ENCODE measurements at places on chromosomes 11 and 22.
A peak's percentile ranks its signal among the peaks of the same experiment; 100 is the strongest.

- DNase-seq = peak; percentile 21
Measured at GRCh38 chr11:19394525-19395016, 153.8 kb upstream of the E2F8 start.

GRCh38 chr11:94315664-94316063 is 11.3 kb downstream of the IZUMO1R start:
- DNase-seq = no peak

GRCh38 chr22:37926771-37927636 is 20.9 kb downstream of the MICALL1 start:
- no peak for DNase-seq

- DNase-seq = no peak
Measured at GRCh38 chr22:27732391-27732790, 69.2 kb downstream of the MN1 start.

DNA sequence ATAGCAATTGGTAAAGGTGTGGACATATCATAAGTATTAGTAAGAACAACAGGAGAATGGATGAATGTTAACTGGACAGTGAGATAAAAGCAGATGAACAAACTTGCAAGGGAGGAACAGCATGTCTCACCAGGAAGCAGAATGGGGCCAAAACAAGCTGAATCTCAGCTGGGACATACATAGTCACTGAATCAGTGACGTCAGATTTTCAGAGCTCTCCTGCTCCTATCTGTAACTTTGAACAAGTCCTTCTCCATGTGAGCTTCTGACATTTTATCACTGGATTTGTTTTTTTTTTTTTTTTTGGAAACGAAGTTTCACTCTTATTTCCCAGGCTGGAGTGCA is 118.7 kb downstream of the BBOX1 start:
- DNase-seq = no peak

DNA sequence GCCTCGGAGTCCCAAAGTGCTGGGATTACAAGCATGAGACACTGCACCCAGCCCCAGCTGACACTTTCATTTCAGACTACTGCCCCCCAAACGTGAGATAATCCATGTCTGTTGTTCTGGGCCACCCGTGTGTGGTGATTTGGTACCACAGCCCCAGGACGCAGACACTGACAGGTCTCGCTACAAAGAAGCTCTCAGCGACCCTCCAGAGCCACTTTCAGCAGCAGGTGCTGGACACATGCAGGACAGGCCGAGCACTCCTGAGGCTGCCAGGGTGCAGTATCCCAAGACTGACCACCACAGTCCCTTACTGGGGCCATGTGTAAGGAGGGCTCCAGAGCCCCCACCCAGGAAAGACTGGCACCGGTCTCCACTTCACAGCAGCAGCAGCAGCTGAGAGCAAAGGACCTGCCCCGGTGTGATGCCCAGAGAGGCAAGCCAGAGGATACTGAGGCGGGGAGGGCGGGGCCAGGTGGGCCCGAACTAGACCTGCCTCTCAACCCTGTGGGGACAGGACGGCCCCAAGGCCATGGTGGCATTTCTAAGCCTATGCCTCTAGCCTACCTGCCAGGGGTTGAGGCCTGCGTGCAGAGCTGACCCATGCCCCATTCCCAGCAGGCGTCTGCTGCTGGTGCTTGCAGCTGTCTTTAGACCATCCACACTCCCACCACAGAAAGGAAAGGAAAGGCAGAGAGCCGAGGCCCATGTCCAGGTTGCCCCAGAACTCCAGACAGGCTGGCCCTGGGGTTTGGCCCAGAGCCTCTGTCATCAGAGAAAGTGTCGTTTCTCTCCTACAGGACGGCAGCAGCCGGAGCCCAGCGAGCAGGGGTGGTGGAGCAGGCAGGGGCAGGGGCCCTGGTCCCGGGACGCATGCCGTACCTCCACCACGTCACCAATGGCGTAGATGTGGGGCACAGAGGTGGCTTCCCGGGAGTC is 28.0 kb upstream of the GNB1L start:
- DNase-seq = no peak

DNA sequence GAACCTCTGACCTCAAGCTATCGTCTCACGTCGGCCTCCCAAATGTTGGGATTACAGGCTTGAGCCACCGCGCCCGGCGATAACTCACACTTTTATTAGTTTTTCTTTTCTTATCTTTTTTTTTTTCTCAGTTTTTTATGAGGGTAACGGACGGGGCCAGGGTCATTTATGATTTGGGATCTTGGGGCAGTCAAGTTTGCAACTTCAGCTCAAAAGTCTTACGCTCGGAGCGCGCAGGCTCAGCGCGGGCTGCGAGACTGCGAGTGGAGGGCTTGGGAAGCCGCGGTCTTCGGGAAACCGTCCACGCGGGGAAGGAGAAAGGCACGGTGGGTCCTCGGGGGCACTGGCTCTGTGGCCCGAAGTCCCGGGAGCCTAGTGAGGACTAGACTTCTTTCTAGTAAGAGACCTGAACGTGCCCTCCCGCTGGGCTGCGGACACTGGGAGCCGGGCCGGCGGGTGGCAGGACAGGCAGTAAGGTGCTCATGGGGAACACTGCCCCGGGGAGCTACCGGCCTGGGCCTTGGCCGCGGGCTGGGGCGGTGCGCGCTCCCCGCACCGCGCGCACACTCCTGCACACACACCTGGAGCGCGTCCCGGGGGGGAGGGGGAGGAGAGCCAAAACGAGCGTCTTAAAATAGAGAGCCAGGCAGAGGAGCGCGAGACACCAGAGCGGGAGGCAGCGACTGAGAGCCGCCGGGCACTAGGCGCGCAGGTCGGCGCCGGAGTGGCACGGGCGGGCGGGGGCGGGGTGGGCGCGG is 476 bp upstream of the BARX2 start:
- DNase-seq = peak; percentile 28

- peak; percentile 6 for DNase-seq
Measured at GRCh38 chr22:30860176-30861105, 108.1 kb downstream of the MORC2 start.

DNA sequence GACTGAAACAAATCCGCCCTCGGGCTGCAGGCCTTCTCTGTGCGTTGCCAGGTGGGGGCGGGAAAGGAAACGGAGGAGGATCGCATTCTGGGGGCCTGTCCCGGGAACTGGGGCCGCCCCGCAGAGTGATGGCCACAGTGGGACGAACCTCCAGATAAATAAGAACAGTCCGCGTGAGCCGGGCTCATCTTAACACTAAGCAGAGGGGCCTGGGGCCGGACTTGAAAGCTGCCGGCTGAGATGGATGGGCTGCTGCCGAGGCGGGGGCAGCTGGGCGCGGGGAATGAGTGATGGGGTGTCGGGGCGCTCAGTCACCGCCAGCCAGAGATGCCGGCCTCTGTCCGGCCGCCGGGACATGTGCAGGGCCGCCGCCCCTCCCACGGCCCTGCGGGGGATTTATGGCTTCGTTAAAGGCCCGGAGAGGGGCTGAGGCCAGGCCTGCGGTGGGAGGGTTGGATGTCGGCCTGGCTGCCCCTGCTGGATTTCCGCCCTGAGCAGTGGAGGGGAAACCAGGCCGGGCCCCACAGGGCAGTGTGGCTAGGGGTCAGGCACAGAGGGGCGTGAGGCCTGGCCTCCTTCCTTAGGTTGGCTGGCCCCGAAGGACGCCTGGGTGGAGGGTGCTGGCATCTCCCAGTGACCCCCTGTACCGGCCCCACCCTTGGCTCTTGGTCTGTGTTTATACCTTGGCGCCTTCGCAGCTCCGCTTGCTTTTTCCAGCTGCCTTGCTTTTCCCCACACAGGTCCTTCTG is 45.3 kb upstream of the CD82 start:
- DNase-seq = no peak

DNA sequence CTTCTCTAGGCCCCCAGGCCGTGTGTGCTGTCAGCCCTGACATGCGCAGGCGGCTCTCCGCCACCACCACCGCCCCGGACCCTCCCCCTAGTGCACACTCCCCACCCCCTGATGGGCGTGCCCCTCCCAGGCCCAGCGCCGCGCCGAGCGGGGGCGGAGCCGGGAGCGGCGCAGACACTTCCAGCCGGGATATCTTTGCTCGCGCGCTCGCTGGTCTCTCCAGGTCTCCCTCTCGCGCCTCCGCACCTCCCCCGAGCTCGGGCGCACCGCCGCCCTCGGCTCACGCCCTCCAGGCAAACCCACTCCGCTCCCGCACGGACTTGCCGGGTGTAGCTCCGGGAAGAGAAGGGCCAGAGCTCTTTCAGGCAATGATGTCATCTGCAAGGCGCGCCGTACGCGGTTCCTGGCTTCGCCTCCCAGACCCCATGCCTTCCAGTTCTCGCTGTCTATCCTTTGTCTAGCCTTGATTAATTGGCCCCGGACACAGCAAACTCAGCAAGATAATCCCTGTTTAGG is at the start of gene SCN3B:
SCN3B (minus strand) TSS at position 59 of the 516 bp plus-strand sequence. CDS start 823 bp downstream, outside the sequence.
- DNase-seq = peak; percentile 64

DNA sequence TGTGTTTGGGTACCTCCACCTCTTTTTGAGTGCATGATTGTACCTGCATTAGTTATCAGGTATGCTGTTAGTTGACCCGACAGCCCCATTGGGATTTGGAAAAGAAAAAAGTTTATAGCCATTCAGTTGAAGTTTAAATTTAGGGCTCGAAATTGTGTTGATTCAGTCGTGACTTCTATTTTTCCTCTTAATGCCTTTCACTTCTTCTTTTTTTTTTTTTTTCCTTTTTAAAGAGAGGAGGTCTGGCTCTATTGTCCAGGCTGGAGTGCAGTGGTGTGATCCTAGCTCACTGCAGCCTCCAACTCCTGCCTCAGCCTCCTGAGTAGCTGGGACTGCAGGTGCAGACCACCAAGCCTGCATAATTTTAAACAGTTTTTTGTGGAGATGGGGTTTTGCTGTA is 2.3 kb downstream of the STT3A start:
- DNase-seq = no peak

- DNase-seq = no peak
Measured at GRCh38 chr11:47234669-47235100, 13.9 kb downstream of the ACP2 start.

DNA sequence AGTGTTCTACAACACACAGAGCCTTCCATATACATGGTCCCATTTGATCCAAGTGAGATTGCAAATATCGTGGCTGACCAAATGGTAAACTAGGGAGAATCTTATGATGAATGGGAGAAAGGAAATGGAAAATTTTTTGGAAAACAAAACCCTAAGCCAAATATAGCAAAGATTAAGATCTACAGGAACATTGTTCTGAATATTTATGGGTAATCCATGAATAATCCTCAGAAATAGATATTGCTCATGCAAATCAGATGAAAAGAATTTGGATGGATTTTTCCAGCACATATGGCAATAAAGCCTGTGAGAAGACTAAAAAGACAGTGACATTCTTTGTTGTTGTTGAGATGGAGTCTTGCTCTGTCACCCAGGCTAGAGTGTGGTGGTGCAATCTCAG is 21.7 kb upstream of the PRDM10 start:
- no peak for DNase-seq

- no peak for DNase-seq
Measured at GRCh38 chr11:69472541-69473275, 8.8 kb upstream of the LINC01488 start.

- DNase-seq = no peak
Measured at GRCh38 chr22:44351685-44352377, 39.1 kb upstream of the SHISAL1 start.

- DNase-seq = no peak
Measured at GRCh38 chr11:12587333-12587991, 86.8 kb upstream of the TEAD1 start.

DNA sequence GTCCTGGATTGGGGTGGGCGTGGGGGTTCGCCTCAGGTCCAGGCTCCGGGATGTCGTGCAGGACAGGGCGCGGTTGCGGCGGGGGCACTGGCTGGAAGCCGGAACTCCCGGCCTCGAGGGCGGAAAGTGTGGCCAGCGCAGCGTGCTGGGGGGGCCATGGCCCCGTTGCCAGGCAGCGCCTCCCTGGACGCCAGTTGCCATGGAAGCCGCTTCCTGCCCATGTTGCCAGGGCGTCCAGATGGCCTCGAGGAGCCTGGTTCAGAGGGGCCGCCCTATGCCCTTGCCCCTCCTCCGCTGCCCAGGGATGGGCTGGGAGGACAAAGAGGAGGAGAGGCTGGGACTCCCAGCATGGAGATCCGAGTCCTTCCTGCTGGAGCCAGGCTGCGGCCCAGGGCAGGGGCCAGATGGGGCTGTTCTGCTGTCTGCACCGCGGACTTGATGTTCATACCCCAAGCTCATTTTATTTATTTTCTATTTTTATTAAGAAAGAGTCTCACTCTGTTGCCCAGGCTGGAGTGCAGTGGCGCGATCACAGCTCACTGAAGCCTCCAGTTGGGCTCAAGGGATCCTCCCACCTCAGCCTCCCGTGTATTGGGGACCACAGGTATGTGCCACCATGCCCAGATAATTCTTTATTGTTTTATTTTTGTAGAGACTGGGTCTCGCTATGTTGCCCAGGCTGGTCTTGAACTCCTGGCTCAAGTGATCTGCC is 4.6 kb upstream of the CCDC188 start:
- DNase-seq = no peak

- no peak for DNase-seq
Measured at GRCh38 chr11:110614031-110614430, 98.2 kb downstream of the ARHGAP20 start.

DNA sequence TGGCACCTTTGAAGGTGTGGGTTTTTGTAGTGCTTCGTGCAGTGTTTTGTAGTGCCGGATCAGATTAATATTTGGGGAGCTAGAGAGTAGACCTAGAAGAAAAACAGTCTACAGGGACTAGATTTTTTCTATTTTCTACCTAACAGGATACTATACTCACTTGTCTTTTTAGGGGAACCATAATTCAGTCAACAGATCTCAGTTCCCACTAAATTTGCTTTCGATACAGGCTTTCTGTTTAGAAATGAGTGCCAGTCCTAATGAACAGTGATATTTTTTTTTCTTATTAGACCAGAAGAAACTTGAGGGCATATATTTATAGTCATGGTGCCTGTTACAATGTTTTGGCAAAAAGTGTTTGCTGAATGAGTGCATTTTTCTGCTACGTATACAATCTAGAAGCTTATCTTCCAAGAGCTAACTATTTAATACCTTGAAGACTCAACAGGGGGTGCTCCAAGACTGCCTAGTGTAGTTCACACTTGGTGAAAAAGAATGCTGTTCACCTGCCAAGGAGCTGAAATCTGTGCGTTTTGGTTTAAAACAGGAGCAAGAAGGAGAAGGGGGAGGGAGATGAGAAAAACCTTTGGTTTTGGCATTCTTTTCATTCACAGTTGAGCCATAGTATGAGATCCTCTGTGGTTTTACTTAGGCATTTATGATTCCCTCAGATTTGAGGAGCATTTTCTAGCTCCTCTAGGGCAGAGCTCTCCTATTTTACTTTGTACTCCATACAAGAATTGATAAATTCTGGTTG is 44.9 kb upstream of the VSTM5 start:
- DNase-seq = peak; percentile 21
